ENCODE measurements at places on chromosomes 3 and 15.

- DNase-seq: no peak
These were observed 1360.9 kb upstream of the ALCAM start for GRCh38 chr3:104005815-104006214.

DNA sequence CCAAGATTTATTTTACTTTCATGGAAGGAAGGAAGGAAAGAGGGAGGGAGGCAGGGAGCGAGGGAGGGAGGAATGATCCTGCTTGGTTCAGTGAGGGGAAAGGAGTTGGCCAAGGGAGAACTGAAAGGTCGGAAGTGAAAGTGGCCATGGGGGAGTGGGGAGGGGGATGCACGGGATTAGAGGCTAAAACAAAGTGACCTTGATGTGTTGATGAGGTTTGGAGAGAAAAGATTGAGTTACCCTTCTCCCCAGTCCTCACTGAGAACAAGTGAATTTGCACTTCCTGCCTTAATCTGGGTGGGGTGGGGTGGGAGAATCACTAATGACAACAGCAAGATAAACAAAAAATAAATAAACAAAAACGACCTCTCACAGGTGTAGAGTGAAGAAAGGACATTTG is 212.0 kb upstream of the TLE3 start:
- no peak for DNase-seq

- no peak for DNase-seq
These were observed 49.0 kb upstream of the MRPL3 start for GRCh38 chr3:131551761-131552160.

DNA sequence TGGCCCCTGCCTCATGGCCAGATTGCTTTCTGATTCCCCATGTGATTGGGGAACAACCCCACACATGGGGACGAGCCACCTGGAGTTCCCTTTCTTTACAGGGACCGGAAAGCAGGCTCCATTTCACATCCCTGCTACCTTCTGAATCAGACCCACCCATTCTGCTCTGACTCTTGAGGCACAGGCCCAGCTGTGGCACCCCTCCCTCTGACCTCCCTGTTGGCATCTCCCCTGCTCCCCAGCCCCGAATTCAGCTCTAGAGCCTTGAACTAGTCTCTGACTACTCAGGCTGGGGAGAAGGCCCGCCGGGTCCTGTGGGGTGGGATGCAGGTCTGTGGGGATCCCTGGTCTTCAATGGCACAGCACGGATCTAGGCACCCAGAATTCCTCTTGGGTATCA is 12.1 kb downstream of the FAM3D start:
- DNase-seq: no peak

DNA sequence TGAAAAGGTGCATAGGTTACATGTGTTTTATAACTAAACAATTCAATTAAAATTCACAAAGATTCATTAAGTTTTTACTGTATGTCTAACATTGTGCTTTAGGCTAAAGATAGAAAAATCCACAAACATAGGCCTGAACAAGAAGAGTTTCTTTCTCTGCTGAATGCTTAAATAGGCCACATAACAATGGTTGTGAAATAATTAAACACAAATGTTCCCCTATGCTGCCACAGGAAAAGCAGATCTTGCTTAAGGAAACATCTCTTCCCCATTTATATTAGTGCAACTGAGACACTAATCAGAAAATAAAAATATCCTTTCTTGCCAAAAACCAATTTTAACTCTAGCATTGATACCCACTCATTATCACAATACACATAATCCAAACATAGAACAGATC is 725.4 kb upstream of the DPPA4 start:
- DNase-seq: no peak

- no peak for DNase-seq
These were observed 409.8 kb upstream of the TMCO5A start for GRCh38 chr15:37524601-37525000.

- DNase-seq: no peak
These were observed 14.6 kb upstream of the OR5K2 start for GRCh38 chr3:98482717-98483482.

DNA sequence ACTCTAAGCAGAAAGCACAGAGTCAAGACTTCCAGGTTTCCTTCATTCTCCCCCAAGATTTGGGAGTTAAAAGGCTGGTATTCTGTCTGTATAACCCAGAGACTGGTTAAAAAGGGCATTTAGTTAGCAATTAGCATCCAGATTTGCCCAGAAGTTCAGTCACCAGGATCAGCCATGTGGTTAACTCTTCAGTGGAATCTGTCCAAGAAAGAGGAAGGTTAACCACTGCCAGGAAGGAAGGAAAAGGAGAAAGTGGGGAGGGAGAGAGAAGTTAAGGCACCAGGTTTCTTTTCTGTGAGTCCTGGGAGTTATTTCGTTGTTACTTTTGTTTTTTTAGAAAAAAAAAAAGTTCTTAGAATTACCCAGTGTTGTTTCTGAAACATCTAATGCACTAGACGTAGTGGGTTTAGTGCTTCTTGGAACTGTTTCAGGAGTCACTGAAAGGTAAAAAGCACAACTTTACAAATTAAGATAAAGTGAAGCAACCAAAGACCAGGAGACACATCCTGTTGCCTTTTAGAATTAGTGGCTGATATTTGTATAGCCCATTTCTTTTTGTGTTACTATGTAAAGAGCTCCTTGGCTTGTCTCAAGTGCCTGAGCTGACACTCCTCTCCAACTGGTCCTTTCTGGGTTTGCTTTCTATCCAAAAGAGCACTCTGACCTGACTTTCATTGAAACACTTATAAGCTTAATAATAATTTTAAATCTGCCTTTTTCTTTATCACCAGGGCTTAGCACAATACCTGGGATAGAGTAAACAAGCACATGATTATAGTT is 128.6 kb downstream of the ABI3BP start:
- no peak for DNase-seq

GRCh38 chr15:84143753-84144314 is 91.7 kb upstream of the GOLGA6L4 start:
- DNase-seq: no peak
